ENCODE measurements at places on chromosomes 12 and 14.

- peak; percentile 23 for DNase-seq
These were observed 76.0 kb downstream of the PAWR start for GRCh38 chr12:79614730-79615129.

- DNase-seq, result no peak
These were observed 34.2 kb upstream of the DEGS2 start for GRCh38 chr14:100193417-100194357.

DNA sequence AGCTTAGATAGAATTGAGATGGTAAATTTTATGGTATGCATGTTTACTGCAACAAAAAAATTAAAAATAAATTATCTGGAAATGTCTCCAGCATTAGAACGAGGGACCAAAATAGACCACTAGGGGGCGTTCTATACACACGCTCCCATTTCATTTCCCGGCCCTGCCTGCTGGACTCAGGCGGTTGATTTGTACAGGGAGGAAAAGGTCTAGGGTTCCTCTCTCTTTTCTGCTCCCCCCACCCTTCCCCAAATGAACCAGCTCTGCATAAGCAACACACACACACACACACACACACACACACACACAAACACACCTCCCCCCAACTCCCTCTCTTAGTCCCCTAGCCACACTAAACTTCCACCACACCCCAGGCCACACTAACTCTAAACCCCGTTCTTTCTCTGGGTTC is 7.8 kb upstream of the DTX1 start:
- peak; percentile 83 for DNase-seq

DNA sequence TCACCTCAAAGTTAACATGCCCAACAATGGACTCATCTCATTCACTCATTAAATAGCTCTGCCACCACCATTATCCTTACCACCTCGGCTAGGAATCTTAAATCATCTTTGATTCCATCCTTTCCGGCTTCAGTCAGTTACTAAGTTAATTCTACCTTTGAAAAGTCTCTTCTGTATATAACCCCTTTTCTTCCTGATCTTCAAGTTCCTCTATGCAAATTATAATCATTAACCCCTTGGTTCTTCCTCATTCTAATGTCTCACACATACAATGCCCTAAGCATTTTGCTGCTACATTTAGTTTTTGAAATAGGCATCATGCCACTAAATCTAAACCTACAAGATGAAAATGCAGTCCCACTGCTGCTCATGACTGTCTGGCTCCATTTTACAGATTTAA is 51.6 kb downstream of the ATP2B1 start:
- peak; percentile 37 for DNase-seq

- DNase-seq, result peak; percentile 58
These were observed 109.3 kb upstream of the MYF6 start for GRCh38 chr12:80598004-80598606.

GRCh38 chr14:51627313-51627712 is 24.4 kb upstream of the FRMD6 start:
- DNase-seq, result no peak

DNA sequence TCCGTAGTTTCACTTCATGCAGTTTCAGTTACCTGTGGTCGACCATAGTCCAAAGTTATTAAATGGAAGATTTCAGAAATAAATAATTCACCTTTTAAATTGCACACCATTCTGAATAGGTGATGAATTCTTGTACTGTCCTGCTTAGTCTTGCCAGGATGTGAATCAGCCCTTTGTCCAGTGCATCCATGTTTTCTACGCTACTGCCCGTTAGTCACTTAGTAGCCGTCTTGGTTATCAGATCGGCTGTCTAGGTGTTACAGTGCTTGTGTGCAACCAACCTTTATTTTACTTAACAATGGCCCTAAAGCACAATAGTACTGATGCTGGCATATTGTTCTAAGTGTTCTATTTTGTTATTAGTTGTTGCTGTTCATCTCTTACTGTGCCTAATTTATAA is 146.7 kb downstream of the ACSS3 start:
- no peak for DNase-seq
